ENCODE measurements at places on chromosomes 11 and 22.

DNA sequence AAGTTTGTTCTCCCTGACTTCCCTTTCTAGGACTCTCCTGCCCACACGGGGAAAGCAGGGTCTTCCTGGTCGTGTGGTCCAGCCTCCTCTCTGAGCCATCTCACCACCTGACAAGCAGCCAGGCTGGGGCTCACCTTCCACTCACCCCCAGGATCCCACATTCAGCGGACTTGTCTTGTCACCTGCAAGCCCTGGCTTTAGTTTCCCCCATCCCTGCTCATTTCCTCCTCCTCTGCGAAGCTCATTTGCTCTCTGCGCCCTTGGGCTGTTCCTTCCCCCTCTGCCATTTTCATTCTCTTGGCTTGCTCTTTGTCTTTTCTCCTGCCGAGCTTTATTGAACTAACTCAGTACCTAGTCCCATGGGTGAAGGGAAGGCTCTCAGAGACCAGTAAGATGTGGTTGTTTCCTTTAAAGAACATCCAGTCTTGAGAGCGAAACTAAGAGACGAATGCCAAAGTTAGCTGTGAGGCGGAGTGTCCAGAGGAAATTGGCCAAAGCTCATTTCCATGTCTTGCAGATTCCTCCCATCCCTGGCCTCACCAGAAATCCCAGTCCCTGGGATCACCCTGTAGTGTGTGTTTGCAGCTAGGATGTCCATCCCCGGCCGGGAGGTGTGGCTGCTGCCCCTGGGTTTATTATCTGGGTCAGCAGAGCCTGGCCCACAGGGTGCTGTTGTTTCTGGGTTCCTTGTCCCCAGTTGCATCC is 2.0 kb downstream of the ST14 start:
- no peak for DNase-seq

DNA sequence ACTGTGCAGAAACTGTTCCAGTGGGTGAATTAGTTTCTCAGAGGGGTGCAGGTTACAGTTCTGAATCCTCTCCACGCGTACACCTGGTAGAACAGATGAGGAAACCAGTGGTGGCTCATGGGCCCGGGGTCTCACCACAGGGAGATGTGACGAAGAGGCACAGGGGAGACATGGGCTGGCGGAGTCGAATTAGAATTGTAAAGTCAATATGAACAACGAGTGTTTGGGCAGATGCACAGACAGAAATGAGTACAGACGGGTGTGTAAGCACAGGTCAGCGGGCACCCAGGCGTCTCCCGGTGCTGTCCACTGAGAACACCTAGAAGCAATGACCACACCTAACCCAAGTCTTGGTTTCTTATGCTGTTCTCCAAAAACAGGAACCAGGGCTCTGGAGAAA is 41.8 kb downstream of the GNB1L start:
- no peak for DNase-seq

DNA sequence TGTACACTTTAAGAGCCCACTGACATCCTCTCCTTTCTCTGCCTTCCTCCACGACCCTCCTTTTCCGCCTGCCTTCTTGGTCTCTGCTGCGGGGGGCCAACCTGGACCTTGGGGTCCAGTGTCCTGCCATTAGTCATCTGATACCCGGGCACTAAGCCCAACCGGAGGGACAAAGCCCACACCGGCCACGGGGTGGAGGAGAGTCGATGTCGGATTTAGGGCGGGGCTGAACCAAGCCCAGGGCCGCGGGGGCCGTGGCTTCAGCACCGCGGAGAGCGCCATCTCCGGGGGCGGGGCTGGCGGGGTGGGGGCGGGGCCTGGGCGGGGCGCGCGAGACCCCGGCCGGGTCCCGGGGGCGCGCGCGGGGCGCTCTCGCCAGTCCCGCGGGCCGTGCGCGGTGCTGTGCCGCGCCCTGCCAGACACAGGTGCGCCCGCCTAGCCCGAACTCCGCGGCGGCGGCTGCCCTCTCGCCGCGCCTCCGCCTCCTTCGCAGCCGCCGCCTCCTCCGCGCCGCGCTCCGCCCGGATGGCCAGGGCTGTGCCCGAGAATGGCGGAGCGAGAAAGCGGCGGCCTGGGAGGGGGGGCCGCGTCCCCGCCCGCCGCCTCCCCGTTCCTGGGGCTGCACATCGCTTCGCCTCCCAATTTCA is at the start of gene MAPK8IP1:
TSS of gene MAPK8IP1 (plus strand) at position 378 of the 647 bp plus-strand sequence. CDS start at position 548, 170 bp downstream.
- peak; percentile 83 for DNase-seq

DNA sequence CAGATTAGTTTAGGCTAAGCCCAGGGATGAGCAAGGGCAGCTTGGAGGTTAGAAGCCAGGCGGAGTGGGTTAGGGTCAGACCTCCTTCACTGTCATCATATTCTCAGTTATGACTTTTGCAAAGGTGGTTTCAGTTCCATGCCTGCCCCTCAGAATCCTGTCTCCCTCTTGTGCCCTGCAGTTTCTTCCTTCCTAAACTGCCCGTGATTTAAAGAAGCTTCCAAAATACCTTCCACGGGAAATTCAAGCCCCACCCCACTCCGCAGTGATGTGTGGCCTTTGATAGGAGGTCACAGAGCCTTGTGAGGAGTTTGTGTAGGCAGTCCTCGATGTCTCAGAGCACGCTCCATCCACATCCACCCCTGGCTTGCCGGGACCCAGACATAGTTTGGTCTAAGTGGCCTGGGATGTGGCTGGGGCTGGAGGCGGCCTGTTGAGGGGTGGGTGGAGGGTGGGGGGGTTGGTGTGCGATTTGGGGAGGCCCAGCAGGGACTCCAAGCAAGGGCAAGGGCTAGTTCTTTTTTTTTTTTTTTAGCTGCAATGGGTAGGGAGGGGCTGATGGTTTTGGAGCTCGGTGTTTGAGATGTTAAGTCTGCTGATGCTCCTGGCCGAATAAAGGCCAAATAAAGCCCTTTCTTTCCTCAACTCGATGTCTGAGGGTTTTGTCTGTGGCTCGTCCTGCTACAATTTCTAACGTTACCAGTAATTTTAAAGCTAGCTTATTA is 1.6 kb upstream of the IFITM1 start:
- DNase-seq = no peak

- DNase-seq = no peak
These were observed 123.5 kb downstream of the UVRAG start for GRCh38 chr11:75938543-75938942.

DNA sequence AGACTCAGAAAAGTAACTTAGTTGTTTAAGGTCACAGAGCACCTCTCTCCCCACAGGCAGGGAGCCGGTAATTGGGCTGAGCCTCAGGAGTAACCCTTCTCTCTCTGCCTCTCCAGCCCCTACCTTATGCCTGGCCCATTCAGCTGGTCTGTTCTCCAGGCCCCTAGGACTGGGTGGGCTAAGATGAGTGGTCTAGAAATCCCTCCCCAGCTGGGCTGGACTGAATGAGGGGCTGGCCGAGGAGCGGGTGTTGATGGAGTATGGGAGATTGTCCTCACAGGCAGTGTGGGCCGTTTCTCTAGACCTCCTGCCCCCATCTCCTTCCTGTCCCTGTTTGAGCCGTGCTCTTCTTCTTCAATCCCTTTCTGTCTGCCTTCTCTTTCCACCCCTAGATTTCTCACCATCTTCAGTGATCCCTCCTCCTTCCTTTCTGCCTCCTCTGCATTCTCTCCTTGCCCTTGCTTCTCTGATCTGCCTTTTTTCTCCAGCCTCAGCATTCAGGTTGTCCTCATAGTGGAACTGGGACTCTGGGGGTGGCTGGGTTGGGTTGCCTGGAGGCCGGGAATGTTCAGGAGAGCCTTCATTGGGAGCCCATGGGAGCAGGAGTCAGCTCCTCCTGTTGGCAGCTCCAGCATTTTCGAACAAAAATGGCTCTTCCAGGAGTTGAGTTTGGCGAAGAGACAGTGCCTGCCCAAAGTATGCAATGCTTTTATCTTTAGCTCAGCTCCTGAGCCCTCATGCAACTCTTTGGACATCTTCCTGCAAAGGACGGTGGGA is 7.6 kb downstream of the ST3GAL4 start:
- no peak for DNase-seq

GRCh38 chr11:76156971-76157427 is 49.3 kb downstream of the WNT11 start:
- no peak for DNase-seq

- no peak for DNase-seq
These were observed 56.5 kb upstream of the PPARA start for GRCh38 chr22:46093796-46094195.

- no peak for DNase-seq
These were observed 1306.6 kb downstream of the BRD1 start for GRCh38 chr22:48520884-48521588.

GRCh38 chr11:117438371-117439000 is 110.8 kb downstream of the CEP164 start:
- DNase-seq = no peak

DNA sequence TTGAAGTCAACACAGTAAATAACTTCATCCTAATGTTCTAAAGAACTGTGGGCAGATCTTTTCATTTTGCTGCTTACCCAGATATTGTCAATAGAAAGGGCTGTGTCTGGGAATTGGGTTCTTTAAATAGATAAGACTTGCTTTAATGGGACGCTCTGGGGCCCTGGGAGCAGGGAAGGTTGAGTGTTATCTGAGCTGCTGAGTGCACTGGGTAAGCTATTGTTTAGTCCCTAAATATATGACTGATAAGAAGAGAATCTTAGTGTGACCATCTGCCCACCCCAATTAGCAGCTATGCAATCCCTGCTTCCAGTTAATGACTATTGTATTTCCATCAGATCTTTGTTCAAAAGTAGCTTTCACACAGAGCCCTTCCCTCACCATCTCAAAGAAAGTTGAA is 44.4 kb downstream of the ARHGAP42 start:
- DNase-seq = no peak

GRCh38 chr11:1019321-1019910 is 17.1 kb downstream of the MUC6 start:
- no peak for DNase-seq

DNA sequence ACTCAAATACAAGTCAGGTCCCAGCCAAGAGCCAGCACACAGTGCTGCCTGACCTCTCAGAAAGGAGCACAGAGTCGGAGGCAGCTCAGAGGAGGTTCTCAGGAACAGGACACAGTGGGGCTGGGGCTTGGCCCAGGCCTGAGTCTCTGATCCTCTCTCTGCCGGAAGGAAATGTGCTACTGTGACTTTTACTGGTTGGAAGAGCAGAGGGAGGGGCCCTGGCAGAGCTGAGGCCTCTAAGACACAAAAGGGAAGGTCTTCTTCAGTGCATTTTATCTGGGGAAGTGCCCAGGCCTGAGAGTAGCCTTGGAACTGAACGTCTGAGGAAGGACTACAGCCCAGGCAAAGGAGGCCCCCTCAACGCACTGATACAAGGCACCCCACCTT is 16.2 kb upstream of the CASTOR1 start:
- peak; percentile 50 for DNase-seq

DNA sequence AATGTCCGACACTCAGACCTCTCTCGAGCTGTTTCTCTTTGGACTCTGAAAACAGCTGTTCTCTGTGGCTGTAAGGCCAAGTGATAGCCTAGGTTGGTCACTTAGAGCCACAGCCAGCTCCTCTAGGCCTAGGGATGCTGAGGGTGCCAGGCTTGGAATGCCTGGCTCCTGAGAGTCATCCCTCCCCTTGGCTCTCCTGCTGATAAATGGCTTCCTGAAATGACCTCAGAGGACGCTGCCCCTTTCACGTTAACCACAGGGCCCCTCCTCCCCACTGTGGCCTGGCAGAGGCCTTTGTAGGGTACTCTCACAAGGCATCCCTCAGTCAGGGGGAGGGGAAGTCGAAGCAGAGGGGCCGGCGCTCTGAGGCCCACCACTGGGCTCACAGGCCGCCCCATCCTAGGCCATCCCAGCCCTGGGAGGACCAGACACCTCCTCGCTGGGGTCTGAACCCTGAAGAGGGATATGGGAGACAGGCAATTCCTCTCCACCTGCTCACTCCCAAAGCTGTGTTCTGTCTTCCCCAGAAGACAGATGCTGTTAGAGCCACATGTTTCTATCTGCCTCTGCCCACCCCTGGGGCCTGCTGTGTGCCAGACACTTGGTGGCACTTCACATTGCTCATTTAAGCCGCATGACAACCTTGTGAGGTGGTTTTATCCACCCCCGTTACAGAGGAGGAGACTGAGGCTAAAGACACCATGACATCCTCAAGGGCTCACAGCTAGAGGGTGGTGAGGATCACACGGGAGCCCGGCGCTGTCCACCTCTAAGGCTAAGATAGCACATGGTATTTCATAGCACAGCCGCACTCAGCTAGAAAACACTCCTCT is 50.9 kb downstream of the ARFGAP3 start:
- DNase-seq = no peak

GRCh38 chr11:2368178-2368850 is 8.8 kb upstream of the CD81 start:
- no peak for DNase-seq

DNA sequence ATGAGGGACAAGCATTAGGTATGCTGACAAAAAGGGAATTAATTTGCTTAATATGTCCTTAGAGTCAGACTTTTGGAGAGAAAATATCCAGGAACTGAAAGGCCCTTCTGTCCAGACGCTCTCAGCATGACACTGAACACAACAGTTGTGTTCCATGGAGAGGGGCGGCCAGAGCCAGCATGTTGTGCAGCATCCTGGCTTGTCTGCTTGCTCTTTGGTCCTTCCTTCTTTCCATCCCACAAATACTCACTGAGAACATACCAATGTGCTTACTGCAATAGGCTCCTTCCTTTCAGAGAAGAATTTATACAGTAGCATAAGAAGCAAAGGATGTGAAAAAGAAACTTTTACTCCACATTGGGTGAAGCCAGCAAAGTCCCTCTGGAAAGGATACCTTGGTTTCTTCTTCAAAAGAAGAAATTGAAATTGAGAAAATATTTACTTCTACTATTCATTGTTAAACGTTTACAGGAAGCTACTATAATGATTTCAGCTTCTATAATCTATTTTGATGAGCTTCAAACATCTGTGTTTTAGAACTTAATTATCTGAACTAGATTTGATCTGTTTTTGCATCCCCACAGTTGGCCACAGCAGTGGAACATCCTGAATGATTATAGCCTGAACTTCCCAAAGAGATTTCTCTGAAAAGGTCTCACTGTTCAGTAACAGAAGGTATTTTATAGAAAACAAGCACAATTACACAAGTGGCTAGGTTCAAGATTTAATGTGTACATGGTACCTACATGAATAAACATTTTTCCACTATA is 304.1 kb upstream of the PITPNB start:
- DNase-seq = no peak

- DNase-seq = no peak
These were observed 65.1 kb upstream of the LRRC55 start for GRCh38 chr11:57116654-57117053.

GRCh38 chr11:116272181-116272789 is 500.5 kb downstream of the BUD13 start:
- no peak for DNase-seq

GRCh38 chr22:31173386-31174145 is 13.6 kb downstream of the RNF185 start:
- DNase-seq = no peak
